CMK (cell line): ENCODE measurements at places on chromosomes 1 and 21.

DNA sequence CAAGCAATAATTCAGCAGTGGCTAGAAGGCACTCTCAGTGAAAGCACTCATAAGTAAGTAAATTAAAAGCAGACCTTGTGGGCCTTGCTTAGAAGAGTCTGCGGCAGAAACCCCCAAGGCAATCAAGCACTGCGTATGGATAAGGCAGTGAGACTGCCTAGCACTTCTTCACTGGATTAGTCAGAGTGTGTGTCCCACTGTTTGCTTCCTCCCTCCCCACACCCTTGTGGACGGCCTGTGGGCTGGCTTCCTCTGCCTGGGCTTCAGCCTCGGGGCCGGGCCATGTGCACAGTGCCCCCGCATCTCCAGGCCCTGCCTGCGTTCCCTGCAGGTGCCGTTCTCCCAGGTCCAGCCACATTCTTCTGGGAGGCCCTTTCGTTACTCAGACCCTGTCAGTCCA lies 23.8 kb downstream of the AGT start:
- no peak for DNase-seq

DNA sequence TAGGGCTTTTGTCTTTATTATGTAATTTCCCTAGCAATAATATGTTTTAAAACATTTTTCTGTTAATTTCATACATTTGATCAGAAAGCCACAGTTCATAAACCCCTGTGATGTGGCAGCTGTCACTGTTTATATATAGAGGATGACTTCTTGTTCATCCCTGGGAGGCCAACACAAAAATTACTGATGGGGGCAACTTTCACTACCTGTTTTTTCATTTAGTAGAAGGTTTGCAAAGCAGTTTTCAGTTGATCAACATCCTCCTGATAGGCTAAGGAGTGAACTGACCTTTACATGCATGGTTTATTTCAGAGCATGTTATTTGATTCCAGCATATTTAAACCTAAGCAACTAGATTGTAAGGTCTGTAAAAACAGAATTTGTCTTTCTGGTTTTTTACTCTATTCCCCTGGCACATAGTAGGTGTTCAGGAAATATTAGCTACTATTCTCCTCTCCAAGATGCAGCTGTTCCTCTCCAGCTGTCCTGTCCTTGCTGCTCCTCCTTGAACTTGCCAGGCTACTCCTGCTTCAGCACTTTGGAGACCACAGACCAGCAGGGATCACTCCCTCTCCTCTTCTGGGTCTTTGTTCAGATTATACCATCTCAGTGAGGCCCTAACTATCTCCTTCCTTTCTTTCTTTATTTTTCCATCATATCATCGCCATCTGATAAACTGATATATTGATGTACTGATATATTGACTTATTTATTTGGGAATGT lies 54.7 kb downstream of the ROR1 start:
- no peak for DNase-seq

- DNase-seq = no peak
Observed at GRCh38 chr1:174700775-174701174, 253.0 kb downstream of the GPR52 start.

DNA sequence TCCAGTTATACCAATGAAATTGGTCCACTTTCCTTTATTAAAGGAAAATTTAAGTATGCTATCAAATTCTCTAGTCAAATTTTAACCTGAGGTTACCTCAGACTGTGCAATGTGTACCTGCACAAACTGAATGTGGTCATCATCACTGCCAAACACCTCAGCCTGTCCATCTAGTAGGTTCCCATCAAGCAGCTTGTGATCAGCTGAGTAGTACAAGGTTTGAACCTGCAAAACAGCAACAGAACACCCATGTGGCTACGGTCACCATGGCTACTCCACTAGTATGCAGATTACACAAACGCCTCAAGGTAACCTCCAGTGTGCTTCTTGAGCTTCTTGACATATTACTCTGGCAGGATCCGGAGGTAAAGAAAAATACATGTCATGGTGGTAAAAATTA lies 11.6 kb downstream of the IVNS1ABP start:
- DNase-seq = no peak

GRCh38 chr1:112317140-112317539 lies 78.9 kb upstream of the CTTNBP2NL start:
- no peak for DNase-seq

GRCh38 chr21:25420831-25421230 lies 186.4 kb downstream of the MRPL39 start:
- no peak for DNase-seq

DNA sequence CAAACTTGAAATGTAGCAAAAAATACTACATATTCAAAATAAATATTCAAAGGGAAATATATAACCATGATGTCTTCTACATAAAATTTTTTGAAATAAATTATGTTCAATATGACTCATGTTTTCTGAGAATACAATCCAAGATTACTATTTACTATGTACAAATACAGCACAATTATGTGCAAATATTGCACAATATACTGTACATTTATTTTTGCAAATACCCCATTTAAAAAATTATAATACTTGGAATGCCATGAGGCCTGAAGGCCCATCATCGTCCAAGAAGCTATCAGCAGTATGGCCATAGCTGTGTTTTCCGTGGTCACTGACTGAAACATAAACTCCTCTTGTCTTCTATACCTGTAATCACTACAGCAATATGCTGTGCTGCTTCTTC lies 12.3 kb downstream of the CCDC181 start:
- no peak for DNase-seq

DNA sequence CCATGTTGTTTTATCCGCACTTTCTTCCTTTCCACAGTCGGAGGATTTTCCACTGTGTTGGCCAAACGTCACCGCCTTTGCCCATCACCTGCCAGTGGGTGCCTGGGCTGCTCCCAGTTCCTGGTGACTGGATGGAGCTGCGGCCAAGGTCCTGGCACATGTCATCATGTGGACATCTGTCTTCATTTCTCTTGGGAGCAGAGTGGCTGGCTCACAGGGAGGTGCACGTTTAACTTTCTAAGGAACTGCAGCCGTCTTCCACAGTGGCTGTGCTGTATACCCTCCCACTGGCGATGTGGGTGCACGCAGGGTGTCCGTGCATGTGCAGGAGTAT lies 19.5 kb upstream of the RNF223 start:
- no peak for DNase-seq

DNA sequence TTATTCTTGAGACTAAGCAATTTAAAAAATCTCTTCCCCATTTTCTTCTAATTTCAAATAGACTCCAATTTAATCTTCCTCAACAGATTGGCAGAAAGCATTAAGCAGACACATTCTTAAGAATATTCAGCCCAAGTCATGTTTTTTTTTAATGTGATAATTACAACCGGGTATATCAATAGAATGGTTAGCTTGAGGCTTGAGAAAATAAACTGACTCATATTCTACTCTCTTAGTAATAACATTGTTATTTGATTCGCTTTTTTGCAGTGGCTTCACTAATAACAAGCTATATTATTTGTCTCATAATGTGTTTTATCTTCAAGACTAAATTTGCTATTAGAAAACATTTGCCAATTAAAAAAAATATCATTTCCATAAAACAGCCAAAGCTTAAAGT lies 488.6 kb upstream of the RGS18 start:
- no peak for DNase-seq

DNA sequence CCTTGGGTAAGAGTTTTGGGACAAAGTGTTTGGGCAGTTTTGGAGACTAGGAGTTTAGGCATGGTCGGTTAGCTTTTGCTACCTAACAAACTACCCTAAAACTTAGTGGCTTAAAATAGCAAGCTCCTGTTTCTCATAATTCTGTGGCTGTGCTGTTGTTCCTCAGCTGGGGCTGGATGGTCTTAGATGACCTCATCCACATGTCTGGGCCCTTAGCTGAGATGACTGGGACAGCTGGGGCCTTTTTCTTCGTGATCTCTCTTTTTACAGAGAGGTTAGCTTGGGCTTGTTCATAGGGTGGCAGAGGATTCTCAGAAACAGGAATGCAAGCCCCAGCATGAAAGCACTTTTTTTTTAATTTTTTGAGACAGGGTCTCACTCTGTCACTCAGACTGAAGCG lies 6.6 kb downstream of the ATP1A4 start:
- DNase-seq = no peak

DNA sequence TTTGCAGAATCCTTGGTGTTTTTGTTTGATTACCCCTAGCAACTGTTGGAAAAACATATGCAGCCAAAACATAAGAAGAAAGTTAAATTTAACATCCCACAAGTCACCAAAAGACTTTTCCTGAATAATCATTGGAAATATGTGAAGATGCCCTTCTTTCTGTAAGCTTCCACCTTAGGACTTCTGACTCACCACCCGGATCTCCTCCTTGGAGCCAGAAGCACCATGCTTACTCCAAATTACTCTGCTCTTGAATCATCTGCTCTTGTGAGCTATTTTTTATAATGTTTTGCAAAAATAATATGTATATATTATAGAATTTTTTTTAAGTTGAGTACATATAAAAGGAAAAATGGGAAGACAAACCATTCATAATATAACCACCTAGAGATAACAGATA lies 391.7 kb downstream of the KCTD3 start:
- DNase-seq = no peak

DNA sequence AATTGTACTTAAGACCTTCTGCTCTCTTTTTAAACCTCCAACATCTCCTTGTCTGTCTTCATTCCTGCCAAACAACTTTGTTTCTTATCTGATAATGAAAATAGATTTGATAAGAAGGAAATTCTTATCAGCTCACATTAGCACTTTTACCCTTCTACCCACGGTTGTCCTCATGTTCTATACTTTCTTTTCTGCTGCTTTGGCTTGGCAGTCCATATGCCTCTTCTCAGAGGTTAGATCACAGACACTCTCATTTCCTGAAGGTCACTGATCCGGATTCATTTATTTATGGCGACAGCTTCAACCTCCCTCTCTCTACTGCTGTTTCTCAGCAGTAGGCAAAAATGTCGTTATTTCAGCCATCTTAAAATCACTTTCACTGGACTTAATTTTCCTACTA lies 2015.8 kb downstream of the NCAM2 start:
- no peak for DNase-seq

- DNase-seq = no peak
Observed at GRCh38 chr1:51168266-51168845, 66.3 kb downstream of the C1orf185 start.

- DNase-seq = peak; percentile 49
Observed at GRCh38 chr1:67853704-67854103, 20.4 kb upstream of the GNG12 start.

- DNase-seq = no peak
Observed at GRCh38 chr1:243572940-243573339, 277.1 kb downstream of the AKT3 start.

DNA sequence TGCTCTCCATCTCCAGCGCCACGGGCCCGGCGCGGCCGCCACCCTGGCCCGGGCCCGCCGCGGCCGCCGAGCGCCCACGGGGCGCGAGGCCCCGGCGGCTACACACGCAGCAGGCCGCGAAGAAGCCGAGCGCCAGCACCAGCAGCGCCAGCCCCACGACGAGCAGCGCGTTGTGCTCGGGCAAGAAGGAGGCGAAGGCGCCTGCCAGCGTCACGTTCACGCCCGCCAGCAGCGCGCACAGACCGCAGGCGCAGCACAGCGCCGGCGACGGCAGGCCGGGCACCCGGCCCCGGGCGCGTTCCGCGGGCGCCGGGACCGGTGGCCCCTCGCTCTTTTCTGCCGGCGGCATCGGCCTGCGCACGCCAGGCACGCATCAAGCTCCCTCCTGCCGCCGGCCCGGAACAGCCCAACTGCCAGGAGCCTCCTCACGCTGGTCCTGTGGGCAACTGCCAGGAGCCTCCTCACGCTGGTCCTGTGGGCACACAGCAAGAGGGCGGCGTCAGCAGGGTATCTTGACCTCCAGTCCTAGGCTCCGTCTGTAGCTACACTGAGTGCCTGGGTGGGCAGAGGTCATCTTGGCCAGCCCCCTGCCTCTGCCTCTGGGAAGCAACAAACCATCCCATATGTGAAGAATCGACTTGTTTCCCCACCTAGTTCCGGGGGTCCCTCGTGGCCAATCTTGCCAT lies 18.1 kb downstream of the KNCN start:
- no peak for DNase-seq

DNA sequence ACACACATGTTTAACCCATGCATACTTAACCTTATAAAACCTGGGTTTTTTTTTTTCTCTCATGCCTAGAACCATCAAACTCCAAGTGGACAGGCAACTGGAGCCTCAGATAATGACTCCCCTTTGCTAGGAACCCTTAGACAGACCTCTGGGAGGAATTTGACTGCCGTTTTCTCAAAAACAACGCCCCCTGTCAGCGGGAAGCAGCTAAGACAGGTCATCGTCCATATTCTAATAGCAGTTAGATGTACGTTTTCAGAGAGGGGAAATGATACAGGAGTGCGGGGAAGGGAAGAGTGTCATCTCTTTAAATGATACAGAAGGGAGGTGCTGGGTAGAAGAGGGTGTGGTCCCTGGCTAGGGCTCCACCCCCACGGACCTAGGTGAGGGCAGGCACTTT lies 34.7 kb downstream of the LRRC3 start:
- no peak for DNase-seq

GRCh38 chr1:184632415-184633175 lies 122.1 kb downstream of the EDEM3 start:
- DNase-seq = no peak

GRCh38 chr21:44616591-44616926 lies 4.7 kb downstream of the KRTAP10-8 start:
- DNase-seq = no peak

DNA sequence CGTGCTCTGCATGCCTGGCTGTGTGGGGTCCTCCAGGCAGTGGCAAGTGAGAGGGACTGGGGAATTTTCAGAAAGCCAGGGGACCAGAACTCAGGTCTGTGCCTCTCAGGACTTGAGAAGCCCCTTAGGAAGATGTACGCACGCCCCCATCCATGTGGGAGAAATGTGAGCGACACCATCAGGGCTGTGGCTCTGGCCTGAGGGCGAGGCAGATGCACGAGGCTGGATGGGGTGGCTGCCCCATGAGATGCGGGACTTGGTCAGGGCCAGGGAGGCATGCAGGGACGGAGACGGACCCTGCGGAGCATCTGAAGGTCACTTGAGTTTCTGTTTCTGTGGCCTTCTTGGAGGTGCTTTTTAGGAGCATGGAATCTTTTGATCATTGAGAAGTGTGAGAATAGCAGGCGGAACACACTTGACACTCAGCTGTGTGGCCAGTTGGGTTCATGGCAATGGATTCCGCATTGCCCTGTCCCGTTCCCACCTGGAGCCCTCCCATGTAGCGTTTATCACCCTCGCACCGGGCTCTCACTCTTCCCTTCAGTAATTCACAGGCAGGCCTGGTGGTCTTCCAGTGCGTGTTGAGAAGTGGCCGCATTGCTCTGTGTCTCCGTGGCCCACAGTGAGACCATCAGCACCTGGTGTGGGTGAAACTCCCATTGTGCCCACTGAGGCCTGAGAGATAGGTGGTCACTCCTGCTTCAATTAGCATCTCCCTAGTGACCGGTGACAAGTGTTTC lies 30.7 kb upstream of the ACTRT2 start:
- DNase-seq = no peak

GRCh38 chr1:234265861-234266260 lies 107.4 kb upstream of the COA6 start:
- DNase-seq = no peak

- DNase-seq = no peak
Observed at GRCh38 chr21:22297575-22297974, 1299.4 kb downstream of the NCAM2 start.
